ENCODE measurements at places on chromosomes 7 and 10.

- DNase-seq, result no peak
Measured at GRCh38 chr10:7243873-7244272, 167.0 kb downstream of the SFMBT2 start.

GRCh38 chr10:88064608-88065382 is 201.4 kb downstream of the PTEN start:
- peak; percentile 24 for DNase-seq

DNA sequence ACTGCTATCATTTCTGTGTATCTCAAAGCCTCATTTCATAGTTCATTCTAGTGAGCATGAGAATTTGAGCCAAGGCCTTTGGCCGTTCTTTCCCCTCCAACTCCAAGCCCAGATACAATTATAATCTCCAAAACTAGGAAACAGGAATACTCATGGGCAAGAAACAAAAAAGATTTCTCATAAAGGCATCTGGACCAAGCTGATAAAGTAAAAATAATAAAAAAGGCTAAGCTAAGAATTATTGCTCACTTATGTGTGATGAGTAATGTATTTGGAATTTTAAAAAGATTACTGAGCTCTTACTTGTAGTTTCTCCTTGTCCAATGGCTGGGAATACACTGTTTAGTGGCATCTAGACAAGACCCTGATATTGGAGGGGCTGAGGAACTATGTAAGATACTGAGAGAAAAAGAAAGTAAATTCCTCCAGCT is 196.4 kb upstream of the POM121L12 start:
- DNase-seq, result no peak

DNA sequence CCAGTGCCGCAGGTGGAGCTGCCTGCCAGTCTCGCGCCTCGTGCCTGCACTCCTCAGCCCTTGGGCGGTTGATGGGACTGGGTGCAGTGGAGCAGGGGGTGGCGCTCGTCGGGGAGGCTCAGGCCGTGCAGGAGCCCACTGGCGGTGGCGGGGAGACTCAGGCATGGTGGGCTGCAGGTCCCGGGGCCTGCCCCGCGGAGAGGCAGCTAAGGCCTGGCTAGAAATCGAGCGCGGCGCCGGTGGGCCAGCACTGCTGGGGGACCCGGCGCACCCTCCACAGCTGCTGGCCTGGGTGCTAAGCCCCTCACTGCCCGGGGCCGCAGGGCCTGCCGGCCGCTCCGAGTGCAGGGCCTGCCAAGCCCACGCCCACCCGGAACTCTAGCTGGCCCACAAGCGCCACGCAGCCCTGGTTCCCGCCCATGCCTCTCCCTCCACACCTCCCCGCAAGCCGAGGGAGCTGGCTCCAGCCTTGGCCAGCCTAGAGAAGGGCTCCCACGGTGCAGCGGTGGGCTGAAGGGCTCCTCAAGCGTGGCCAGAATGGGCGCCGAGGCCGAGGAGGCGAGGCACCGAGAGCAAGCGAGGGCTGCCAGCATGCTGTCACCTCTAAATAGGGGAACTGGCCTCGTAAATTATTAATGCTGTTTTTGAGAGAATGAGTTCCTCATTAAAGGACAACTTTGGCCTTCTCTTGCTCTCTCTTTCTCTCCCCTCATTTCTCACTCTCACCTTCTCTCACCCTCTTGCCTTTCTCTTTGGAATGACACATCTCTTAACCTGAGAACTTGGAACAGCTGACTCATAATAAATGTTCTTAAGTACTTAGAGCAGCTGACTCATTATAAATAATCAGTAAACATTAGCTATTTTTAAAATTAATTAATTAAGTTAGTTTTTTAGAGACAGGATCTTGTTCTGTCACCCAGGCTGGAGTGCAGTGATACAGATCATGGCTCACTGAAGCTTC is 4.9 kb downstream of the ACADSB start:
- no peak for DNase-seq

- DNase-seq, result no peak
Measured at GRCh38 chr10:95346715-95347401, 56.1 kb upstream of the PDLIM1 start.

DNA sequence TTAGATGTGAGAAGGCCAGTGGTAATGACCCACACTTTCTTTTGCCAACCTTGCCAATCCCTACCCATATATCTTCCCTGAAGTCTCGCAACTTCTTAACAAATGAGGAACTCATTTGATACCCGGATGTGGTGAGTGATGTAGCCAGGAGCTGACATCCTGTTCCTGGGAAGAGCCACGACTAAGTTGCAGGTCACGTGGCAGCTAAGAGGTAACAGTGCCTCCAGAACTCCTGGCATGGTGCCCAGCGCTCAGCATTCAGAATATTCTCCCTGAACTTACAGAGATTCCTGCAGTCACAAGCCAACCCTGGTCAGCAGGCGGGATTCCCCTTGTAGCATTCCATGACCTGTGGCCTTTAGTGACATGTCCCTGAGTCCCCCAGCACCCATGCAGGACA is 282.5 kb downstream of the GALNT17 start:
- no peak for DNase-seq

DNA sequence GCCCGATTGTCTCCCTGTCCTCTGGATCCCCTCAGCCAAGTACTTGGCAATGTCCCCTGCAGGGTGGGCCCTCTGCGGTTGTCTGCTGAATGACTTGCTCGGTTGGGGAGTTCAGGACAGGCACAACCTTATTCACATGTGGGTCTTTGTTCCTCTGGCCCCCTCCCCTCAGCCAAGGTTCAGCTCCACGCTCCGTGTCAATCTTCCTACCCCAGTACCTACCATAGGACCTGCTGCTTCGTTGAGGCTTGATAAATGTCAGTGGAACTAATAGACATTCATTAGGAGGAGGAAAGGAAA is 7.1 kb downstream of the CPA5 start:
- no peak for DNase-seq

GRCh38 chr10:77801474-77802161 is 124.9 kb downstream of the DLG5 start:
- DNase-seq, result no peak

DNA sequence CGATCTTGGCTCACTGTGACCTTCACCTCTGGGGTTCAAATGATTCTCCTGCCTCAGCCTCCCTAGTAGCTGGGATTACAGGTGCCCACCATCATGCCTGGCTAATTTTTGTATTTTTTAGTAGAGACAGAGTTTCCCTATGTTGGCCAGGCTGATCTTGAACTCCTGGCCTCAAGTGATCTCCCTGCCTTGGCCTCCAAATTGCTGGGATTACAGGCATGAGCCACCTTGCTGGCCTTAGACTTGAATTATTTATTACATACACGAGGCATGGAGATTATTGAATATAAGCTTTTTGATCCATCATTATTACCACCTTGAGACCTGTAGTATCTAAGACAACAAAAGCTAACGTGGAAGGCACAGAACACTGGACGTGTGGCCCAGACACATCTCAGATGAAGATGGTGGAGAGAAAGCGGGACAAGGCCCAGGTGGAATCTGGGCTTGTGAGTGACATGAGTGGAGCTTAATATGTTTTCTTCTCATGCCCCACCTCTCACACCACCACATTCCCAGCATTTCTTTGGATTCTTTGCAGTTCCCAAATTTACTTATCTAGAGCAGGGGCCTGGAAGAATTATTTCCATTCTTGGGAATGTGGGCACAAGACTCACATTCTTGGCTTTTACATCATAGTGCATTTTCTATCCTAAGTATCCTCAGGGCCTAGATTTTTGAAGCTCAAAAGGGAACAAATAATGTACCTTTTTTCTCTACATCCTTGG is 76.6 kb downstream of the SUGCT start:
- DNase-seq, result no peak

- DNase-seq, result no peak
Measured at GRCh38 chr7:102874166-102874829, 38.5 kb upstream of the LRRC17 start.

DNA sequence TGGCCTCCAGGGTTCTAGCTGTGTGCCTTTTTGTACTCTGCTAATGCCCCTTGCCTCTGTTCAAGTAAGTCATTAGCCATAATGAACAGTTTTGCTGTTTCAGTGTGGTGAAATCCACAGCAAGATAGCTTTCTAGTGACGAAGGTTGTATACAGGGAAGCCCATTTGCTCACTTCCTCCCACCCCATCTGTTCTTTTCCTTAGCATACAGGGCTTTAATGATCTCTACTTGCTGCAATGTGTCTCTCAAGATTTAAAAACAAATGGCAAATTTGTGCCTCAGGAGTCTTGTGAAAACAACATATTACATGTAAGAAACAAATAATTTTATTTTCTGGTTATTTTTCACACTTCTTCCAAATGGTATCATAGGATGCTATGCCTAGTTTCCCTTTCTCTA is 243.2 kb downstream of the CDK14 start:
- DNase-seq, result no peak

- no peak for DNase-seq
Measured at GRCh38 chr7:19111474-19112273, 5.8 kb downstream of the TWIST1 start.

- peak; percentile 6 for DNase-seq
Measured at GRCh38 chr10:76547352-76547972, 1090.1 kb downstream of the KCNMA1 start.

GRCh38 chr10:24209946-24210491 is 1.1 kb downstream of the KIAA1217 start:
- no peak for DNase-seq

GRCh38 chr7:117470777-117471176 is 9.0 kb upstream of the CFTR start:
- DNase-seq, result no peak

All from T follicular helper cell (primary cell).